ENCODE measurements at places on chromosomes 1 and 21.

GRCh38 chr1:111139324-111139955 is 453 bp downstream of the DRAM2 start:
- DNase-seq, result no peak

- no peak for DNase-seq
Measured at GRCh38 chr1:112862753-112863426, 93.1 kb downstream of the SLC16A1 start.

DNA sequence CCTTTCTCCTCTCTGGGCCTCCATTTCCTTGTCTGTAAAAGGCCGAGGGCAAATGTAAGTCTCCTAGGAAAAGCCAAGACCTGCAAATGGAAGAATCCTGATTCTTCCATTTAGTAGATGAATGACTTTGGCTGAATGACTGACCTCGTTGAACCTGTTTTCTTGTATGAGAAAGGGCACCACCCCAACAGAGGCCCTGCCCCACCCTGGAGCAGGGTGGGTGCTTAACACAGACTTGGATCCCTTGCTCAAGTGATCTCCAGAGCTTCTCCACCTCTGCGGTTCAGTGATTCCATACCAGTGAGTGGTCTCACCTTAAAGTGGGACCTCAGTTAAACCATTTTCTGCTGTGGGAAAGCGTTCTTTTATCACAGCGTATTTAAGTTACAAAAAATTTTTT is 39.0 kb upstream of the GUCA2B start:
- no peak for DNase-seq

DNA sequence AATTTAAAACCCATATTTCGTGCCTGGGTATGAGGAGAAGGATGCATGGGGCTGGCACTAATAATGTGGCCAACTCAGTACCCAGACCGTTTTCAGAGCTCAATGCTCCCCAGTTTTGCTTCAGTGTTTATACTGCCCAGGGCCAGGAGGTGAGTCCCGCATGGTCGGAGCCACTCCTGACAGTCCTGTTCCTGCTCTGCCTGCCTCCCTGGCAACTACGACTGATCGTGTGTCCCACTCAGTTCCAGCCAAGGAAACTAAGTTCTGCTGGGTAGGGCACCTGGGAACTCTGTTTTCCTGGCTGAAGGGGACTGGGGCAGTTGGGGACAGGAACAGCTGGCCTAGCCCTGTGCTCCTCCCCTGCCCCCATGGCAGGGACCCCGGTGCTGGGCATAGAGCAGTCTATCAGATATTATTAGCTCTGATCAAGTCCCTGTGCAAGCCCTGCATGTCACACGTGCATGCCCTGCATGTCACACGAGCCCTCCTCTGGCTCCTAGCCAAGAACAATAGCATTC is 19.2 kb downstream of the S100A7 start:
- no peak for DNase-seq

DNA sequence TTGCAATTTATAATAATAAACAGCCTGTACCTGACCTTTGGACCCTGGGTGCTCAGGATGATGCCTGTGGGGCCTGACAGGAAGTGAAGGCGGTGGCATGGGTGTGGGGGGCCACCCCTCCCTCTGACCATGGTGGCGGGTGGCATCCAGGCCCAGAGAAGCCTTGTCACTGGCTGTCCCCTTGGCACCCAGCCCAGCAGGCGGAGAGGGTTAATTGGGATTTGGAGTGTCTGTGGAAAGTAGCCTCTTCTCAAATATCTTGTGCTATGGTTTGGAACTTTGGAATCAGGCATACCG is 20.5 kb downstream of the SOX13 start:
- DNase-seq, result no peak

- no peak for DNase-seq
Measured at GRCh38 chr1:234331507-234331906, 41.7 kb upstream of the COA6 start.

- no peak for DNase-seq
Measured at GRCh38 chr1:90924982-90925381, 96.9 kb downstream of the ZNF644 start.

DNA sequence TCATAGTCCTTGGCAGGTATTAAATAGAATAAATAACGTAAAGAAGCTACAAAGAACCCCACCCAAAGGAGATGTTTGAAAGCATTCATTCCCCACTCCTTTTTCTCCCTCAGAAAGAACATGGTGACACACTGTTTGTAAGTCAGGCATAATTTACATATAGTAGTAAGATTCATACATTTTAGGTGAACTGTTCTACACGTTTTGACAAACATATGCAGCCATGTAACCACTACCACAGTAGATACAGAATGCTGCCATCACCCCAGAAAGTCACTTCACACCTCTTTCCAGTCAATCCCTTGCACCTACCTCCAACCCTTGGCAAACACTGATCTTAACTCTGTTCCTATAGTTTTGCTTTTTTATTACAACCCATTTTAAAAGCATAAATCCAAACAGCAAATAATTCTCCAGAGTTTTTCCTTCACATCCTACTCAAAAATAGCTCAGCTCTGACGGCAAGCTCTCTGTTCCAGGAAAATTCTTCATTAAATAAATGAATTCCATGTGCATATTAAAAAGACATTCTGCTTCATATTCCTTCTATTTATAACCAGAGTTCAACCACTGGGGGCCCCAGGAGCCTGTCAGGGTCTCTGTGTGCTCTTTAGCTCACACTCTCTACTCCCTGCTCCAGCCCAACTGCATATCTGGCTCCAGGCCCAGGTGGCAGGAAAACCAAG is 258.8 kb downstream of the PLPP3 start:
- no peak for DNase-seq

DNA sequence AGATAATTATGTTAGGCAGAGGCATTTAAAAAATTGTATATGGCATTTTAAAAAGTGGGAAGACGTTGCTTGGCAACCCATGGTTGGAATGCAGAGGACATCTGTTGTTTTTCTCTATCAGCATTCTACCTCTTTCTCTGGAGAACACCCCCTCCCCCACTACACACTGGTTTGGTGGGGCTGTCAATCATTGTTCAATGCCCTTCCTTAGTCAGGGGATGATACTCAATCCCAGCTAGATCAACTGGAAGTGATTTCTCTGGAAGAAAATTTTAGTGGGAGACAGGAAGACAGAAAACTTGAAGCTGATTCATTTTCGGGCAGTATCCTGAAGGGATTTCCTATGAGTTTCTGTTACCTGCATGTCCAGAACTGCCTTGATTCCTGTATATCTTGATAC is 35.7 kb upstream of the CAP1 start:
- no peak for DNase-seq

DNA sequence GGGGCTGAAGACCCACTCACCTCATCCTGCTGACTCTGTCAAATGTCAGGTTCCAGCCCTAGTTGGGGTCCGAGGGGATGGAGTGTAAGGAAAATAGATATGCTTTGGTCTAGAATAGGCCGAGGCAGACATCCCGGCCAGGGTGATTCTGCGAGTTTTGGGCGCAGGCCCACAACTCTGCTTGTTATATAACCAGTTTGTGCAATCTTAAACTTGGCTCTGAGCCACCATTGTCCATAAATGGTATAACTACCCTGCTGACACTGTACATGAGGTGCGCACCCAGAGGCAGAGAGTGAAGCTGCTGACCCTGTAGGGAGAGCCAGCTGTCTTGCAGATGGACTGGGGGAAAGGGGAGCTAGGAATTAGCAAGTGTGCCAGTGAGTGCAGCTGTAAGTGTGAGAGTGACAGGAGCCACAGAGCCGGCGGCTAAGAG is 1388.8 kb downstream of the AMY1C start:
- DNase-seq, result no peak

- DNase-seq, result no peak
Measured at GRCh38 chr1:208189183-208189582, 55.0 kb downstream of the PLXNA2 start.

DNA sequence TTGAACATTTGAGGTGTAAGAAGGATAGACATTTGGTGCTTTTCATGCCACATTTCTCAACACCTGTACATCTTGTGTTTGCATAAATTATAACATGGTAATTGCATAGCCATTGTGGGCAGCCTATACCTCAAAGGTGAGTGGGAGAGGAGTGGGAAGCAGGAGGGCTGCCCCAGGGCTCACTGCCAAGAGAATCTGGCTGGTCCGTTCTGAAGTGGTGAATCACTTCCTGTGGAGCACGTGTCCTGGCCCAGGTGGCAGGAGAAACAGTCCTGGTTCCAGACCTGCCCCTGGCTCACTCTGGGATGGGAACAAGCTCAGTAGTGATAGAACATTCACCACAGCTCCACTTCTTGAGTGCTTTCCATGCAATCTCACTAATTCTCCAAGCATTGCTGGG is 11.6 kb upstream of the OLFML2B start:
- DNase-seq, result no peak

DNA sequence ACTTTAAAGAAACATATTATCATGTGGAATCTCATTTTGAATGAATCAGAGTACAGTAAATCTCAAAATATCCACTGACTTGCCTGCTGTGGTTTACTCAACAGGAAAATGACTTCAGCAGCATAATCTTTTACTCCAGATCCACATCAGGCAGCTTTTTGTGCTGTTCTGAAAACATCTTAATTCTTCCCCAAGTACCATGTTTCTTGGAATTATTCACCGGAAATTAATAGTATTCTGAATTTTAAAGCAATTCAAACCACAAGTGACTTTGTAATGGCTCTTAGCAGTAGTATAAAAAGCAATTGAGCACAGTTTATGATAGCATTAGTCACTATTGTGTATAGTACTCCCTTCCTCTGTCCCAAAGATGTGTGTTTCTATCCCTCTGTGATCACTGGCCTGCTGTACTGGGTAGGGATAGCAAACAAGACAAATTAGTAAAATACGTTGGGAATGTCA is 64.2 kb upstream of the ERRFI1 start:
- no peak for DNase-seq

DNA sequence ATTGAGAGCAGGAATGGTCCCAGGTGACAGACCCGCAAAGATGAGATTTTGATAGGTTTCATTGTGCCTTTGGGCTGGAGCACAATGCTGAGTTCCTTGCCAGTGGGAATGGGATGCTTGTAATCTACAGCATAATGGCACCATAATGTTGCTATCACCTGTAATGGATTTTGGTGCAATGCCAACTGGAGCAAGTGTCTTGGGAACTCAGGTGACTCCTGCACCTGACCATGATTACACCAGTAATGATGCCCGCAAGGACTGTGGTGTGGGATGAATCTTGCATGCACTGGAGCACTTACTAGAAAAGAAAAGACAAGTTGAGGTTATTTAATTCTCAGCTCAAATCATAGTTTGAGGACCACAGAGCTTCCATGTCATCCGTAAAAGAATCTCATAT is 96.7 kb downstream of the PTPRU start:
- no peak for DNase-seq

DNA sequence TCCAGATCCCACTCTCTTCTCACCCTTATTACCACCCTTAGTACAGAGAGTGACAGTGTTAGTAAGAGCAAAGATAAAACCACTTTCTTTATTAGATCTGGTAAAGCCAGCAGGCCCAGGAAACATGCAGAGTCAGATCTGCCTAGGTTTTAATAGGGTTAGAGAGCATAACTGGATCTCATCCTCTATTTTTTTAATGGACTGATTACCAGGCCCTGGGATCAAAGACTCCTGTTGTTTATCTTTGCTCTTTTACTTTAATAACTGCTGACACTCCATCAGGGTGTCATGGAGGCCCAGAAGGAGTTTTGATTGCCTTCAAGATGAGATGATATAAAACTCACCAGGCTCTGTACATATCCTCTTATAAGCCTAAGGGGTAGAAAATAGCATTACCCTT is 45.3 kb upstream of the RGS5 start:
- DNase-seq, result no peak

DNA sequence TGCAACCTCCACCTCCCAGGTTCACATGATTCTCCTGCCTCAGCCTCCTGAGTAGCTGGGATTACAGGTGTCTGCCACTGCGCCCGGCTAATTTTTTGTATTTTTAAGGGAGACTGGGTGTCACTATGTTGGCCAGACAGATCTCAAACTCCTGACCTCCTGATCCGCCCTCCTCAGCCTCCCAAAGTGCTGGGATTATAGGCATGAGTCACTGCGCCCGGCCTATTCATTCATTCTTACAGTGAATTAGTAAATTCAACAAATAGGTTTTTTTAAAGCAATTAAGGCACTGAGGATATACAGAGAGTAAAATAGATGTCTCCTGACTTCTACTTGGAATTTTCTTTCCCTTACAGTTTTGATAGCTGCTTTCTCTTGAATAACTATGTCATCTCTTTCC is 43.5 kb downstream of the CDC42 start:
- DNase-seq, result no peak

DNA sequence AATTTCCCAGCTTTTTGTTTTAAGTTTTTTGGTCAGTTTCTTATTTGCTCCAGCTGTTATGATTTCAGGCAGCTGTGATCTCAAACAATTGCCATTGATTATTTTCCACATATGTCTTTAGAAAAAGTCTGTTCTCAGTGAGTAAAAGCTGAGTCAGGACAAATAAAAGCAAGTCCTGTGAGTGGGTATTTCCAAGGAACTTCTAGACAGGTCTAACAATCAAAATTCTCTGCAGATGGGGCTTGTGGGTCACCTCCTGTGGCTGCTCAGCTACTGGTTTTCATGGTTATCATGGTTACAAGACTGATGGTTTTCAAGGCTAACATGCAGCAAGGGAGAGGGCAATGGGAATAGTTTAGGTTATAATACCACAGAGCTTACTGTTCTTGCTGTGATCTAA is 585.7 kb downstream of the LMO4 start:
- no peak for DNase-seq

GRCh38 chr21:37994211-37994610 is 78.0 kb upstream of the KCNJ6 start:
- DNase-seq, result no peak

GRCh38 chr1:118012515-118013124 is 83.1 kb downstream of the WDR3 start:
- no peak for DNase-seq

DNA sequence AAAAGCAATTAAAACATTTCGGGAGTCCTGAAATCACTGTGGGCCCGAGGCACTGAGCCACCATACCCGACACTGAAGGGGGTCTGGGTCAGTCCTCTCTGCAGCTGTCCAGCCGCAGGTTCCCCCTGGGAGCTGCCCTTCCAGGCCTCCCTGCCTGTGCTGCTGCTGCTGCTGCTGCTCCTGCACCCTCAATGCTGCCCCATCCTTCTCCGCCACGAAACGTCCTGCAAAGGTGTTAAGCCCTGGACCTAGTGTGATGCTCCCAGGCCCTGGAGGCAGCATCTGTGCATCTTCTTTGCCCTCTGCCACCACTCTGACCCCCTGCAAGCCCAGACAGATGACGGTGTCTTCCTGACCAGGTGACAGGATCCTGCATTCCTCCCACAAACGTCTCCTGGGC is 513.3 kb downstream of the NPHP4 start:
- no peak for DNase-seq

GRCh38 chr1:154912755-154913154 is 23.8 kb downstream of the PMVK start:
- no peak for DNase-seq

- DNase-seq, result no peak
Measured at GRCh38 chr1:159056069-159056698, 20.4 kb downstream of the AIM2 start.
